T-helper 2 cell (primary cell): ENCODE measurements at places on chromosomes 11 and 22.

DNA sequence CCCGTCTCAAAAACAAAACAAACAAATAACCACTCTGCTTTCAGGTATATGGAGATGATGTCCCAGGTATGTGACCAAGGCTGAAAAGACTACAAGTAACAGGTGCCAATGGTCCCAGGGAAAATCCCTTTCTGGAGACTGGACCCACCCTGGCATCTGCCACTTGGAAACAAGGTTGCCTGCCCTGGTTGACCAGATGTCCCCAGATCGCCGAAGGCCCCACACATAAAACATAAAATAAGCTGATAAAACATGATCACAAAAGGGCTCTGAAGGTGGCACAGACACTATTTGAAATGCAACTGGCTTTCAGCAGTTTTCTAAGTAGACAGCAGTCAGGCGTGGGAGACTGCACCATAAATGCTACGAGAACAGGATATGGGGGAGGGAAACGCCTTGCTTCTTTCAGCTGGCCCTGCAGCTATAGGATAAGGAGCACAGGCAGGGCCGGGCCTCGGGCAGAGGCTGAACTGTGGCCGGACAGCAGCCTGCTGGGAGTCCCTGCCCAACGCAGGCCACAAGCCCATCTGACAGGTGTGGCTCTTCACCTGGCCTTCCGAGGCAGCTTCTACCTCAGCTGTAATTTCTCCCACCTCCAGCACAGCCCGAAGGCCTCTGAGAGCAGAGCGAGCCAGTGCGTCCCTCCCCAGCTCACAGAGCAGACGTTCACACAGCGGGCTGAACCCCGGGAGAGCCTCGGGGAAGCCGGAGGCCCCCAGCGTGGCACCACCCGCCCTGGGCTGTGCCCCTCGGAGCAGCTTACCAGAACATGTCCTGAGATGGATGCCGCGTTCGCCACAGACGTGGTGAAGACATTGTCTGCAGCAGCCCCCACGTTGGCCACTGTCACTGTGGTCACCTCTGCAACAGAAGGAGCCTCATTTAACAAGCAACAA lies 4.0 kb downstream of the DEAF1 start:
- DNase-seq = no peak

DNA sequence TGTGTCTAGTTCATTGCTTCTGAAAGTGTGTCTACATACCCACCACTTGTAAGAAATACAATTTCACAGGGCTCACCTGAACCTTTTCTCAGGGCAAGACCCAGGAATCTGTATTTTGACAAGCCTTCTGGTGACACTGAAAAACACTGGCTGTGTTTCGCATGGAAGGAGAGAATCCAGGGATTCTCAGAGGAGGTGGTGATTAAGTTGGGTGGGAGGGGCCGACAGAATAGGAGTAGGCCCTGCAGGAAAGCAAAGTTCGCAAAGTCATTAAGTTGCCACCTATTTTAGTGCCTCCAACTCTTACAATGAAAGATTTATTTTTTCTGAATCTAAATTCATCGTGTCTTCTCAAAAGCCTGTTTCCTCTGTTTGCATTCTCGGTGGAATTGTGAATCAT lies 186.8 kb downstream of the FAT3 start:
- DNase-seq = no peak

DNA sequence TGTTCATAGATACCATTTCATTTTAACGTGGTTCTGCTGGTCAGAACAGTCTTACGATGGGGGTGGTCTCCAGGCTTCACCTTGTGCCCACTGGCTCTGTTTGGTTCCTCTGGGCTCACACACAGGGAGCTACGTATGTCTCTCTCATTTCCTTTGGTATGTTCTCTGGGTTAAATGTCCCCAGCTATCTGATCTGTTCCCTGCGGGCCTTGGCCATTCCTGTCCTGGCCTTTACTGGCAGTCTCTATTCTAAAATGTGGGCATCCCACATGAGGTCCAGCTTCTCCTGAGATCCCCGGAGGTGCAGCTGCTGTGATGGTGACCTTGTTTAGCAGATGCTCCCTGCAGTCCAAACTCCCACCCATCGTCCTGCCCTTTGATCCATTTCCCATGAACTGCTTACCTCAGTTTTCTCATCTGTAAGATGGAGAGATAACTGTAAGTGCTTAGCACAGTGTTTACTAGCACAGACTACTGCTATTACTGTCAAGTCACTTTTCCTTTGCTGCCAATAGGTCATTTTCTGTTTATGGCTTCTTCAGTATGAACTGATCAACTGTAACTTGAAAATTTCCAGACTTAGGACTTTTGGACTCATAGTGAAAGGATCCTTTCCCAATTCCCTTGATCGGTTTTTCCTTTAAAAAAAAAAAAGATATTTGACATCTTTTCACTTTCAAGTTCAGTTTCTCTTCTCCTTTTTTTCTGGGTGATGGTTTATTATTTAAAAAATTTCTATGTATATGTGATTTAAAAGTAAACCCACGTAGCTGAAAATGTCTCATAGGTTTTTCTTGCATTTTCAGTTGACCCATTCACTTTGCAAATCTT lies 92.9 kb downstream of the PTPRJ start:
- no peak for DNase-seq

DNA sequence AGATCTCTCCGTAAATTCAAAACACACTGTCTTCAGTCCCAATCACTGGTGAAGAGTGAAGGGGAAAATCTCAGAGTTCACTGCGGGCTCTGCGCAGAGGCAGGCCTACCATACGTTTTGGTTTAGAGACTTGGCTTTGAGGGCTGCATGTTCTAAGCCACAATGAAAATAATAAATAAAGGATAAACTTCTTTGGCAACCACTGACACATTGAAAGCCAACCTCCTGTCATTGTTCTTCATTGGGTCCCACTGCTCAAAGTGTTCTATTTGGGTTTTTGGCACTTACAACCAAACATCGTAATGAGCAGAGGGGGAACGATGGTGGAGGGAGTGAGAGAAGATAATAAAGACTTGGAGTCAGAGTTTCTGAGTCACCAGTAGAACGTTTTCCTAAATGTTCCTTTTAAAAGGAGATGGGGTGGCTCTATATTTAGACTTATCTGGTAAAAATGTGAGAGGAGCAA lies 472.9 kb downstream of the SOX6 start:
- DNase-seq = no peak

DNA sequence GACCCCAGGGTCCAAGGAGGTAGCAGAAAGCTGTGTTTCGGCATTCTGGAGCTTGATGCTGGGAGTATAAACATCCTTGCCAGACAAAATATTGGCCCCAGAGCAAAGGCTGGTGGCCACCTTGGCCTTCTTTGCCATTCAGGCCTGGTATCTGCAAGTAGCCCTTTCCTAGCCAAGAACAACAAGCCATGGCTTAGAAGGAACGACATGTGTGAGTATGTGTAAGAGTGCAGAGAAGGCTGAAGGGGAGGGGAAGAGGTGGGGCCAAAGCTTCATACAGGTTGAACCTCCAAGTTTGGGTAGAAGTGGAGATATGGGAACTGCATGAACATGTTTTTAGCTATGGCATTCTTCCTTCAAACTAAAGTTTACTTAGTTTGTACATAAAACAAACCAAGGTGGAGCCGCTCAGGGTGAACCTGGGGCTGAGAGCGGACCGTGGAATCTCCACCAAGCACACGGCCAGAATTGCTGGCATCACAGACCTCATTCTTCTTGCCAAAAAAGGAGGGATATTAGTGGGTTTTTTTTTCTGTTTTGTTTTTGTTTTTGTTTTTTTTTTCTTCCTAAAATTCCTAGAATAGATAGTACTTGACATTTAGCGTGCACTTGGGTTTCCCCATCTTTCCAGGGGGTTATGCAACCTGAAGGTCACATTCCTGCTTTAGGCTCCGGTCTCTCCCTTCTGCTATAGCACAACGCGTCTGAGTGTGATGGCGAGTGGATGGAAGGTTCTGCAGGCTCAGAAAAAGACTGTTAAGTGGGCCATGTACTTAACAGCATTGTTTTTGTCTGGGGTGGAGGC lies 70.9 kb downstream of the ADAMTS15 start:
- no peak for DNase-seq

- no peak for DNase-seq
Observed at GRCh38 chr22:46815896-46816731, 53.7 kb downstream of the TBC1D22A start.

DNA sequence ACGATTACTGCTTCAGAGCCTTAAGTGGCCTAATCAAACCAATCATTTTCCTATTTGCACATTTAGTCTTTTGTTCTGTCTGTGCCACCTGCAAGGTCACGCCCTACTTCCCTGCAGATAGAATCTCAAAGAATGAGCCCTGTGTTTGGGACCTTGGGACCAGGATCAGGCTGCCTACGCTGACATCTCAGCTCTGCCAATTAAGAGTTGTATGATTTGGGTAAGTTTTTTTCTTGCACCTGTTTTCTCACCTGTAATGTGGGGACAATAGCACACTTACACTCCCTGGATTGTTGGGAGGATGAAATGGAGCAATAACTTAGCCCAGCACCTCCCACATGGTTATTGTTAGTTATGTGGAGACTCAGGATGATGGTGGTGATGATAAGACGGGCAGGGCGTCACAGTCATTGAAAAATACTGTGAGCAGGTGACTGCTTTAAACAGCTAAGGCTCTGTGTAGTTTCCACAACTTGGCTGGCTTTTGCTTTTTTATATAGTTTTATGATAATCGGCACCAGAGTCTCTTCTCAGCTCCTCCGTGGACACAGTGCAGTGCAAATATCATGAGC lies 155.0 kb downstream of the ADAMTS15 start:
- no peak for DNase-seq

DNA sequence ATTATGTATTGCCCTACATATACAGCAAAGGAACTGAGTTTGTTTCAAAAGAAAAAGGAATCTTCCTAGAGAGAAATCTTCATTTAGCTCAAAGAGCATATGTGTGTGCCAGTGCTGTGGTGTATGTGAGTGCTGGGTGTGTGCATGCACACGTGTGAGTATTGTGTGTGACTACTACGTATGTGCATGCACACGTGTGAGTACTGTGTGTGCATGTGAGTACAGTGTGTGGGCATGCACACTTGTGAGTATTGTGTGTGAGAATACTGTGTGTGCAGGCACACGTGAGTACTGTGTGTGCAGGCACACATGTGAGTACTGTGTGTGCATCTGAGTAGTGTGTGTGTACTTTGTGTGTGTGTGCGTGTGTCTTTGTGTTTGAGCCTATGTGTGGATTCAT lies 651.0 kb upstream of the B3GAT1 start:
- no peak for DNase-seq

DNA sequence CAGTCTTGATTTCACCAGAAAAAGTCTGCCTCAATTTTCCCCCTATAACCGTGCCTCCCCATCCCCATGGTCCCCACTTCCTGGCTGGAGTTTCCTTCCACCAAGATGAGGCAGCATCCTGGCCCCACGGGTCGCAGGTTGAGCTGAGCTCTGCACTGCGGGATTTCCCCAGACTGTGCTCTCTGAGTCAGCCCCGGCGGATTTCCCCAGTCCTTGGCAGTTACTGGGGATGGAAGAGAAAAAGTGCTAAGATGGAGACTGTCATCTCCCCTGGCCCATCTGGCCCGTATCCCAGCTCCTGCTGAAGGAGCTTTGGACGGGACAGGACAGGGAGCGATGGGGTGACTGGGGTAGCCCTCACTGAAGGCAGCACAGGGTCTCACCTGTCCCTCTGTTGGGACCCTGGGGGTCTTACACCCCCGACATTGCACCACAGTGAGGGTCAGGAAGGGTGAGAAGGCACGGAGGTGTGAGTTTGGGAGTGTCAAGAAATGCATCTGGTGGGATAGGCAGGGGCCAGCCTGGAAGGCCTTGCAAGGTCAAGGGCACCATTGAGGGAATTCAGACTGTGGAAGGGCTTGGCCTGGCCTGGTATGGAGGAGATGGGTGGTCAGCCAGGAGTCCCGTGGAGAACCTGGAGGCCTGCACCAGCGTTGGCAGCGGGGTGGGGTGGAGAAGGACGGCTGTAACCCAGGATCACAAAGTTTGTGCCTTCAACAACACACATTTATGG lies 36.5 kb downstream of the NADSYN1 start:
- DNase-seq = no peak

GRCh38 chr22:33014621-33015020 lies 43.6 kb downstream of the SYN3 start:
- DNase-seq = no peak

GRCh38 chr11:8932564-8933180 lies at the start of gene C11orf16:
Gene C11orf16, minus strand, starts transcription at chr11:8932947. Its CDS starts 639 bp downstream, at chr11:8932308.
- DNase-seq = no peak

GRCh38 chr11:63998558-63999348 lies 12.5 kb downstream of the OTUB1 start:
- peak; percentile 20 for DNase-seq

DNA sequence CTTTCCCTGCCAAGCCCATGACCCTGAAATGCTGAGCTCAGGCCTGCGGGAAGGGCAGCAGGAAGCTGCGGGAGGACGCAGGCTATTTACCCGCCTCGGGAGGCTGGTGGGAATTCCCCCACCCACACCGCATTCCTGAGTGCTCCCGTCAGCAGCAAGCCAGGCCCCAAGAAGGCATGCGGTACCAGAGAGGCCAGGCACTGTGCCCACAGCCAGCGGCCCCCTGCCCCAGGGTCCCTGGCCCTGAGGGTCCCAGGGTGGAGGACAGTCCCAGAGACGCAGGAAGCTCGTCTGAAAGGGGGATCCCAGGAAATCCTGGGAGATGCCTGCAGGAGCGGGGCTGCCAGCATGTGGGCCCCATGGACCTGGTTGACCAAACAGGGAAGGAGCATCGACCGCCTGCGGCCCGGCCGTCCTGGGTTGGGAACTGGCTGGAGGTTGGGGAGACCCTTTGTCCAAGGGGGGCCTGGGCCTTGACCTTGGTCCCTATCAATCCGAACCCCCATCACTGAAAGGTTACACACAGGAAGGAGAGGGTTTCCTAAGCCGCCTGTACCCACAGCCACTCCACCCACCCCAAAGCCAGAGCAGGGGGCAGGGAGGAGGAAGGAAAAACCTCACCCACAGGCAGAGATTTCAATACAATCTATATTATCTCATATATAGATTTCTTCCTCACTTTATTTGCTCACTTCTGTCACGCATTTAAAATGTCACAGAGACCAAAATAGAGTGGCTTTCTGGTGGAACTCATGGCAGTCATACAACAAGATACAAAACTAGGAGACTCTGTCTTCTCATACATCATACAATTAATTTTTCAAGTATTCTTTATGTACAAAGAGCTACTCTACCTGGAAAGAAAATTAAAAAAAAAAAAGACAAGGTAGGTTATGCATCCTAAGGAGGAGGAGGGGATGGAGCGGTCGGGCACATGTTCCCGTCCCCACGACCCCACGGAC lies 17.1 kb downstream of the MAFF start:
- DNase-seq = peak; percentile 56

- no peak for DNase-seq
Observed at GRCh38 chr11:61522881-61523280, 14.3 kb downstream of the LRRC10B start.
